ENCODE measurements at places on chromosomes 12 and 14.

GRCh38 chr14:37241198-37241597 is 43.5 kb downstream of the MIPOL1 start:
- DNase-seq: no peak

DNA sequence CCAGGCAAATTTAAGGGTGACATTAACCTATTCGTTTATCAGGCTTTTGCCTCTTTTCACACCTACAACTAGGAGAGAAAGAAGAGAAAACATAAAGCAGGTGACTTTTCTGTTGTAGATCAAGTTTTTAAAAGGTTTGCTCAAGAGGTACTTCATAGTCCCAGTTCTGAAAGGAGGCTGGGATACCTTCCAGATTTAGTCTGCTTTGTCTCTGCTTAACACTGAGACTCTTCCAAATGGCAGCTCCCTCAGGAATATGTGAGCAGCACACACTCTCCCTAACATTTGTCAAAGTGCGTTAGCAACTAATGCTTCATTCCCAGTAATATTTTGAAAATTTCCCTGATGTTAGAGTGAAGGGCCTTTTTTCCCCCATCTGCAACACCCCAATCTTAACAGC is 133.7 kb upstream of the RASSF8 start:
- DNase-seq: no peak

DNA sequence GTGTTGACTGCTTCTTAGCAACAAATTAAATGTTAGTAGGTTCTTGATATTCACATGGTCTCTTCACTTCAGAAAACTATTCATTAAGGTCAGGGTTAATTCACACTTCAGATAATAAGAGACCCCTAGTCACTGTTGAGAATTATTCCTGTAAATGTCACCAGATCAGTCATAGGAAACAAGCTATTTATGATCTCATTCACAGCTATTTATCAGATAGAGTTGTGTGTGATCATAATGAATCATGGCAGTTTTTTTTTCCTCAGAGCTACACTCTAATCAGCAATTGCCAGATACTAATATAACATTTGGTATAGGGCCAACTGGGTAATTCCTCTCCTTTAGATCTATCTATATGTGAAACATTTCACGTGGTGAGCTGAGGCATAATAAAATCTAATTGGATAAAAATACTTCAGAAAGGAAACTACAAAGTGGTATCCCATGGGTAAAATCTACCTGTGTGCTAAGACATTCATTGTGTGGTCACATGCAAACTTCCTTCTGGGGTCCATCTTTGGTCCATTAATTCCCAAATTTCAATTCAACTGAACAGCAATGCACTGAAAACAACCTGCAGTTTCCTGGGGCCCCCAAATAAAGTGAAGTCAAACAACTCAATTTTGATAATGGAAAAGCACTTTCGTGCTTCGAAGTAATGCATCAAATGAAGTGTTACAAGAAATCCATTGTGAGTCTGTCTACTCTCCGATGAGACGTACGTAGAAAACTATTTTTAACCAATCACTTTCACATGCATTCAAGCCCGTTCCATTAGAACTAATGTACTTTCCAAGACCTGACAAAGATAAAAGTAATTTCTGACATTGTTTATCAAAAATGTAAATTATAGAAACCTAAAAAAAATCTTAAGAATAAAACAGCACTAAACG is 197.0 kb downstream of the ACSS3 start:
- no peak for DNase-seq

GRCh38 chr12:91640021-91640420 is 457.4 kb upstream of the DCN start:
- no peak for DNase-seq

DNA sequence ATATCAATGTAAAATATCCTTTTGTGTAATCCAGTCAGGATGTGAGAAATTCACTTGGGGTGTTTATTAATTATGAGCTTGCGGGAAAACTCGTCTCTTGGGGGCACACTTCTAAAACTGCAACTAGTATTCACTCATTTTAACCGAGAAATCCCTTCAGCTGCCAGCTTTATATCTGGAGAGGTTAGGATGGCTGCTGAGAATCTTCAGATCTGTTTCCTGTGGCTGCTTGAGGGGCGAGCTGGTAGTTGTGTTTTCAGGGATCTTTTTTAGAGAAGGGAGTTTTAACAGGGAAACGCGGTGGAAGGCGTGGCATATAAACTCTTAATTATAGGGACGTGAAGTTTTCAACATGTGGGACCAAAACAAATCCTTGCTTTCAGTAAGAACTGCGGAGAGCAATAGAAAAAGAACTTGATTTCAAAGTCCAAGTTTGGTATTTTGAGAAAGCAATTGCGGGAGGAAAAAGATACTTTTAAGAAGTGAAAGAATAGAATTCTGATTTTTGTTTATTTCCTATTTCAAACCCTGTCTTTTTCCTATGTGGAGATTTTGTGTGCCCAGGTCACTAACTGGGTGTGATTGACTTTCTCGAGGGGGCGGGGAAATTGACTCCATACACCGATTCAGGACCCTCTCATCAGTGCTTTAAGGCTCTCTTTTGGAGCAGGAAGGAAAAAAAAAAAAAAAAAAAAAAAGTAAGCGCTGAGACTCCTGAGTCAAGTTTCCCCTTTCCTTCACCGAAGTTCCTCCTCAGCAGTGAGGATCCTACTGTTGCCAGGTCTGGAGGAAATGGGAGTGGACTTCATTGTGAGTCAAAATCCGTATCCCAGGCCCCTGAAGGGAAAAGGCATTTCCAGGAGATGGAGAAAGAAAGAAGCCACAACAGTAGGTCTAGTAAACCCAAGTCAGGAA is 1.1 kb downstream of the PPFIBP1 start:
- DNase-seq: no peak

- DNase-seq: no peak
Measured at GRCh38 chr12:93415723-93416464, 25.9 kb downstream of the UBE2N start.

GRCh38 chr14:93655078-93655750 is 133.1 kb downstream of the PRIMA1 start:
- DNase-seq: no peak

GRCh38 chr12:121494093-121494787 is 86.6 kb downstream of the KDM2B start:
- peak; percentile 50 for DNase-seq

- no peak for DNase-seq
Measured at GRCh38 chr14:104082807-104083206, 2.7 kb upstream of the ASPG start.

DNA sequence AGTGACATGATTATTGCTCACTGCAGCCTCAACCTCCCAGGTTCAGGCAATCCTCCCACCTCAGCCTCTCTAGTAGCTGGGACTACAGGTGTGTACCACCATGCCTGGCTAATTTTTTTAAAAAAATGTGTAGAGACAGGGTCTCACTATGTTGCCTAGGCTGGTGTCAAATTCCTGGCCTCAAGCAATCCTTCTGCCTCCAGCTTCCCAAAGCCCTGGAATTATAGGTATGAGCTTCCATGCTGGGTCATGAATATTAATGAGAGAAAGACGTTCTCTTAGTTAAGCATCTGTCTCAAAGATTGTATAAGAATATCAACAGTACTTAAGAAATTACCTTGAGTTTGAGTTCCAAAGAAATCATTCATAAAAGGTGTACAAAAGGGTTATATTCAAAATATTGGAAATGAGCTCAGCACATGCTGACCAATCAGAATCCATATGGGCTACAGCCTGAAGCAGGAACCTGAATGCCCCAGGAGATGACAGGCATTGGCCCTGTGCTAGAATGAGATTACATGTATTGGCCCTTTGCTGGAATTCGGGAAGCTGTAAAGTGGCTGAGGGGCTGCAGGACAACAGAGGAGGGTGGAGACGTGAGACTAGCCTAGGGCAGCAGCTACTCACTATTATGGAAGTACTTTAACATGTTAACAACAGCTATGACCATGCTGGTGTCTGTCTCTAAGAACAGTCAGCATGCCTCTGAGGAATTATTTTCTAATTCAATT is 157.0 kb upstream of the CPNE8 start:
- no peak for DNase-seq

- no peak for DNase-seq
Measured at GRCh38 chr12:98471085-98471484, 44.3 kb upstream of the TMPO start.

GRCh38 chr14:34554540-34555250 is 15.2 kb upstream of the EAPP start:
- no peak for DNase-seq
